ENCODE measurements at places on chromosomes 12 and 14.

DNA sequence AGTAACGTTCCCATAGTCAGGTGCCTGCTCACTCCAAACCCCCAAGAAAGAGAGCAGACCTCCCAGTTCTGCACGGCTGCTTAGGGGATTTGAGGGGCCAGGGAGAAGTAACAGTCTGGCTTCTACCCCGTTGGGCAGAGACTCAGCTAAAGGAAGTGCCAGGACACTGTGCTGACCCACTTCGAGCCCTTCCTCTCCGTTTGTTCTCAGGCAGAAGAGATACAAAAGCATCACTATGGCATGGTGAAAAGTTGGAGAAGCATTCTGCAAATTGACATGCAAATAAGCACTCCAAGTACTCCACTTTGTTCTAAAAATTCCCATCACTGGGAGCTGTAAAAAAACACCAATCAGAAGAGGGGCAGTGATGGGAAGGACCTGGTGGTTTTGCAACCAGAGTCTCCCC is 239.1 kb downstream of the EGLN3 start:
- no peak for DNase-seq

DNA sequence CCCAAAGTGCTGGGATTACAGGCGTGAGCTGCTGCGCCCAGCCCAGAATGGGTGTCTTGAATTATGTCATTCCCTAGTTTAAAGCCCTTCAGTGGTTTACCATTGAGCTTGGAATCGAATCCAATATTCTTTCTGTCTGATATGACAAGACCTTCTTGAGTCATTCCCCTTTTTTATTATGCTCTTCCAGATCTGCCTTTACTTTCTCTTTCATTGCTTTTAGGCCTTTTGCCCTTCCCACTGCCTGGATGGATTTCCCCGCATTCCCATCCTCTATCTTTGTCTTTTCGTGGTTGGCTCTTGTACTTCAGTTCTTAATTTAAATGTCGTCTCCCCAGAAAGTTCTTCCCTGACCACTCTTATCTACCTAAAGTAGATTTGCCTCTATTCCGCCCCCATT is 1.6 kb downstream of the TRAFD1 start:
- no peak for DNase-seq

- no peak for DNase-seq
These were observed 130.6 kb upstream of the MDM1 start for GRCh38 chr12:68462803-68463202.

GRCh38 chr14:83529531-83529930 is 1995.9 kb upstream of the SEL1L start:
- DNase-seq, result no peak

- DNase-seq, result no peak
These were observed 250.1 kb downstream of the DIO2 start for GRCh38 chr14:79961197-79961596.

- DNase-seq, result no peak
These were observed 415.0 kb upstream of the FBXO33 start for GRCh38 chr14:39847194-39847593.

DNA sequence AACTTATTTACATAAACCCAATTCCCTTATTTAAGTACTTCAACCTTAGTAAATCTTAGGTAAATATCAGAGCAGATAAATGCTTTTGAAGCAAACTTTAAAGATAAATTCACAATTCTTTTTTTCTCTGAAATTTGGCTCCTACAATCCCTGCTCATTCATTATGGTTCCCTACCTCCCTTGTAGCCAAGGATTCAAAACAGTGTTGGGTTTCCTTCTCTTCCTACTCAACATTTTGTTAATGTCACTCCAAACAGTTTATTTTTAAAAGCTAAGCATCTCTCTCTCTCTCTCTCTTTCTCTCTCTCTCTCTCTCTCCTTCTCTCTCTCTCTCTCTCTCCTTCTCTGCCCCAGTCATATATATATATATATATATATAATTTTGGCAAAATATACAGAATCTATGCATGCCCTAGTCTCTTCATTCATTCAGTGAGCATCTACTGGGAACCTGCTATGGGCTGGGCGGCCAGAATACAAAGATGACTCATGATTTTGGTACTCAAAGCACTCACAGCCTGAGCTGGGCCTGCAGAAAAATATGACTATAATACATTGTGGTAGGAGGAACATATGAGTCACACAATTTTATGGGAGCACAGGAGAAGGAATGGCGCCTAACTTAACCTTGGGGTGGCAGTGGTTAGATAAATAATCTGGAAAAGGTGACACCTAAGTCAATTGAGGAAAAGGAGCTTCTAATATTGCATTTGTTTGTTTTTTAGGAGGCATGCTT is 123.7 kb upstream of the DHRS4 start:
- no peak for DNase-seq

GRCh38 chr14:32077081-32078022 is at the start of gene ARHGAP5:
ARHGAP5 (plus strand) TSS chr14:32077304; CDS start chr14:32090670, 13,366 bp downstream.
- peak; percentile 54 for DNase-seq

DNA sequence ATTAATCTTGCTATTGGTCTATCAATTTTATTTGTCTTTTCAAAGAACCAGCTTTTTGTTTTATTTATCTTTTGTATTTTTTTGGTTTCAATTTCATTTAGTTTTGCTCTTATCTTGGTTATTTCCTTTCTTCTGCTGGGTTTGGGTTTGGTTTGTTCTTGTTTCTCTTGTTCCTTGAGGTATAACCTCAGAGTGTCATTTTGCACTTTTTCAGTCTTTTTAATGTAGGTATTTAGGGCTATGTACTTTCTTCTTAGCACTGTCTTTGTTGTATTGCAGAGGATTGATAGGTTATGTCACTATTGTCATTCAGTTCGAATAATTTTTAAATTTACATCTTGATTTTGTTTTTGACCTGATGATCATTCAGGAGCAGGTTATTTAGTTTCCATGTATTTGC is 92.7 kb upstream of the DCD start:
- DNase-seq, result no peak

Data from hematopoietic multipotent progenitor cell treated with erythropoietin and hydrocortisone succinate and interleukin-3 and kit ligand, for 6 days (in vitro differentiated cells).